T follicular helper cell (primary cell): ENCODE measurements at places on chromosomes 12 and 14.

DNA sequence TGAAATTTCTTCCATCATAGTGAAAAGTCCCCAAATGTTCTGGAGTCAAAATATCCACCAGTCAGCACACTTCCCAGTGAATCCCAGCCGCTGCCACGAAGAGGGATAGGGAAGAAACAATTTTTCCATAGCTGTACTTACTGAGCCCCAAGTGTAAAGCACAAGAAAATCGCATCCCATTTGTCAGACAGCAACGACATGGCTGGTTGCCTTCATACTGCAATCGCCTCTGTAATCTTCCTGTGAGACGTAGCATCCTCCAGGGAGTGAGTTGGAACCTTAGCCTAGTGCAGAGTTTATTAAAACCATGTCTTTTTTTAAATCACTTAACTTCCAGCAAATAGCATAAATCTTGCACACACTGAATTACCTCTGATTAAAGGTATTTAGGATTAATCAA is 56.8 kb downstream of the GNG2 start:
- DNase-seq, result no peak

DNA sequence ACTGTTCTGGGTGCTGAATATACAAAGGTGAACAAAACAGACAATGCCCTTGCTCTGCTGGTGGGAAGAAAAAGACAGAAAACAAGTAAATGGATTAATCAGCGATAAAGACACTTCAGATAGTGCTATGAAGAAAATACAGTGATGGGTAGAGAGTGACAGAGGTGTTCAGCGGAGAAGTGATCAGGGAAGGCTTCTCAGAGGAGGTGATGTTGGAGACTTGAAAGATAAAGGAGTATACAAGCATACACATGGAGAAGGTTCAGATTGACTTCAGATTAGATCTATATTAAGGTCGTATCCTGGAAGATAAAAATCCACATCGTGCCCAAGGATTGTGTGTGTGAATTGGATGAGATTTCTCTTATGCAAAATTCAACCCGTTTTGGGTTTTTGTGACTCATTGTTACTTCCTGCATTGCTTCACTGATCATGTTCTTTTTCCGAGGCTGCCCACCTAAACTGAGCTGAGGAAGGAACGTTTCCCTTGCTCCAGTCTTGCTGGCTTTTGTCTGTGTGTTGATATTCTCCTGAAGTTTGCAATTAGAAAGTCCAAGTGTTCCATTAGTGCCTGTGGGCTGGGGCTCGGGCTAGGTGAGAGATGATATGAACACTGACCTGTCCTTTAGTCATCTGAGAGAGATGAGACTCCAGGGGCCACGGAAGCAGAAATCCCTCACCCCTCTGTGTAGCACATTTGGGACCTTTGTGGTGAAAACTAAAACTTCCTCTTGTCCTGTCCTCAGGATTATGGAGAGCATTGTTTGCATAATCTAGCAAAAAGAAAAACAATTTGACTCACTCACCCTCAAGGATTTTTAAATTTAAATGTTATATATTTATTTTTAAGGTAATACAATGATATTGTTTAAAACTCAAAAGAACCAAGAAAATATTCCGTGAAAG is 27.6 kb downstream of the PLXNC1 start:
- no peak for DNase-seq

DNA sequence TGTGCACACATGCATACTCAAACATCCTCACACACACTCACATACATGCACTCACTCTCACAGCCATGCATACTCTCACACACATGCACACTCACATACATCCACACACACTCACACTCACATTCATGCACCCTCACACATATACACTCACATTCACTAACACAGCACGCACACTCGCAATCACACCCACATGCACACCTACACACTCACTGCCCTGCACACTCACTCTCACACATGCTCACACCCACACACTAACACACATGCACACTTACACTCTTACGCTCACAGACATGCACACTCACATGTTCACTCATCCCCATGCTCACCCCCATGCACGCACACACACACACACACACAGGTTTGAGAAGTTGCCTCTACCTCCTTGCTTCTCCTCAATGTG is 63.2 kb upstream of the SFSWAP start:
- DNase-seq, result no peak

DNA sequence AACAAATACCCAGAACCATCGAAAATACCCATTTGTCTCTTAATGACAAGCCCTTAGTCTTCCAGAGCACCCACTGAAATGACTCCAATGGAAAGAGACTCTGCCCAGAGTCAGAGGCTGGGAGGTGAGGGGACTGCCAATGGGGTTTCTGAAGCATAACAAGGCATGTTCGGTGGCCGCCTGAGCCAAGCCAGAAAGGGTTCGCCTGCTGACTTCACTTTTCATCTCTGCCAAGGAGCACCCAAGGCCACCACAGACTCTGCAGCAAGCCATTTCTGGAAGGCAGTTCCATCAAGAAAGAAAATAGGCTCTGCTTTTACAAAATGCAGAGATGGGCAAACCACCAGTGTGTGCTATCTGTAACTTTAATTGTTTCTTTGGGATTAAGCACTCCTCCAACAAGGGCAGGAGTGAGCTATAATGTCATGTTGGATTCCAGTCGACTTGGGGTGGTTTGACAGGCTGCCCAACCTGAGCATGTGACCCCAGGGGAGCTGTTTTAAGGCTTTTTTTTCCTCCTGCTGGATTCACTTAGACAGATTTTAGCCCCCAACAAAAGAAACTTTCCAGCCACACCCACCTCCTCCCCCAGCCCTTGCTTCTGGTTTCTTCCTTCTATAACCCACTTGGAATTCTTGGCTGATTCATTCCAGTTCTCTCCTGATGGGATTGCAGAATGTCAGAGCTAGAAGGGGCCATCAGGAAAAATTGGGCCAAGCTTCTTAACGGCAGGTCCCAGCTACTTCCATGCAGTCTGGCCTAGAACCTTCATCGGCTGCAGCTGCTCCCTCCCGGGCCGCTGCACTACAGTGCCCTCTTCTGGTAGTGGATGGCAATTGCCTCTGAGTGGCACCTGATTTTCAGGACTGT is 24.1 kb downstream of the CKAP4 start:
- peak; percentile 55 for DNase-seq

DNA sequence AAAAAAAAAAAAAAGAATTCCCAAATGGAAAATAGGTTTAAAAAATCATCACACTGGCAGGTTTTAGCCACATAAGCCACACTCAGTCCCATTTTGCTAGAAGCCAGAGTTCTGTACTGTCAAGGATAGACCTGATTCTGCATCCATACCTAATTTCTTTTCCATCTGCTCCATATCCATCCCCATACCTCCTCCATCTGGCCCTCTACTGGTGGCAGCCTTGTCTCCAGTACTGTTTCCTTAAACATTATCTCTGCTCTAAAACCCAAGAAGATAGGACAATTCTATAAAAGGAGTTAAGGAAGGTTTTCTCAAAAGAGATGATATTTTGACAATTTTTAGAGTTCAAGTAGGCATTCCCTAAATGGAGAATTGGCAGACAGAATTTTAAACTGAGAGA is 26.0 kb upstream of the RXYLT1 start:
- DNase-seq, result no peak

DNA sequence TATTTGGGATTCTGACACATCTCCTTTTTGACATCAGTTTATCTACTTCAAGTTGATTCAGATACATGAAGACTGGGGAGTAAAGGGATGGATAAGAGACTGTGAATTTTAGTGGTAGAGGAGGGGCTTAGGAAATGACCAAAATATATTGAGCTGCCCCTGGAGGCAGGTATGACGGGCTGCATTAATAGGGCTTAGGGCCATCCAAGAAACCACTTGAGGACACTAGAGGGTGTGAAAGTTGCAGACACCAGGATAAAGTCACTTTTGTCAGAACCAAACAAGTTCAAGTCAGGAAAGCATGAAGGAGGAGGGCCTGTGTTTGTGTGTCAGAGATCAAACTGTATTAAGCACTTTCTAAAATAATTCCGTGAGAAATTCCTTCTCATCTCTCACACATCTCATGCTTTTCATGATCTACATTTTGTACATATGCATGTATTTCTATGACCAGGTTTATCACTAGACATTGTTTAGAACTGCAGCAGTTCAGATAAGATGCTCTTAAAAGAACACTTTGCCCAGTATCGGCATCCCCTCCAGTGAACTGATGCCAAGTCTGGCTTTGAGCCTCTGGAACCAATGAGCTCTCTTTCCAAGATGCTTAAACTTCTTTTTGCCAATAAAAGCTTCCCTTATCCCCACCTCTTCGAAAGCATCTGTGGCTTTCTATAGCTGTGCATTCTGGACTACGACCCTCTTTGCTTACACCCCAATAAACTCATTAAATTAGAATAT is 136.9 kb downstream of the SLC38A1 start:
- no peak for DNase-seq

- no peak for DNase-seq
These were observed 71.6 kb downstream of the ERGIC2 start for GRCh38 chr12:29309320-29309902.

DNA sequence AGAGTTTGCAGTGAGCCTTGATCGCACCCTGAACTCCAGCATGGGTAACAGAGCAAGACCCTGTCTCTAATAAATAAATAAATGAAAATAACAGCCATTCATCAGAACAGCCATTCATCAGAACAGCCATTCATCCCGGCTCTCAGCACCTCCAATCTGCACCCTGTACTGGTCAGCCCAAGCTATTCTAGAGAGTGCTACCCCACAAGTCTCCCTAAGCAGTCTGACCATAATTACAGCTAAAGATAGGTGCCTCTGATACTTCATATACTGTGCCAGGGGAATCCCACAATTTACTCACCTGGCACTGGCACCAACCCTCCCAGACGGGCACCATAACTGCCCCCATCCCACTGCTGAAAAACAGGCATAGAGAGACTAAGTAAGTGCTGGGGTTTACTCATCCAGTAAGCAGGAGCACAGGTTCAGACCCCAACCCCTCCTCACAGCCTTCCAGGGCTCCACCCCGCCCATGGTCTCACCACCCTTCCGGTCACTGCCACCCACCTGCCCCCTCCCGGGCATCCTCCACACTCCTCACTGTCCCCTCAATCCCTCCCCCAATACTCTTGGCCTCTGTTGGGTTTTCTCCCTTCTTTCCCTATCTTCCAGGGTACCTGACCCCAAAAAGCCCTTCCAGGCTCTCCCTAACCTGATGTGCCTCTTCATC is 15.2 kb upstream of the EIF5 start:
- no peak for DNase-seq

DNA sequence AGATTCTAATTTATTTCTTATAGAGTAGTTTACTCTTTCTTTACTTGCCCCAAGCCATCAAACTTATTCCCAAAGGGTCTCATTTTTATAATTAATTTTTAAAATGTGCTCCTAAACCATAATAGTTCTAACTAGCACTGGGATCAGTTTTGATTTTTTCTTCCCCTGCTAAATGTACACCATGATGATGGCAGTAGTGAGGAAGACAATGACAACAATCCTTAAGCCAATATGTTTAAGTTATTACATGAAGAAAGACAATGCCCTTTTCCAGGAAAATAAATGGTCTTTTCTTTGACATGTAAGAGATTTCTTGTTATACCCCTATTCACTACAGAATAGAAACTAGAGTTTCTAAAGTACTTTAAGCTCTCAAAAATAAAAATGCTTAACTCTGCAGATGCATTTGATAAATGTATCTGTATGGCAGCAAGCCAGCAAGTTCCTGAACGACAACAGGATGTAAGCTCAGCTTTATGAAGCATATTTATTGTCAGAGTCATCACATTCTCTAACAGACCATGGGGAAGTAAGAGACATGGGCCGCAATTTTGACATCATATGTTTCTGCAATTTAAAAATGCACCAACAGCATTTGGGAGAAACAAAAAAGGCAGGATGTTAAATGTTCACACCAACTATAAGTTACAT is 36.0 kb upstream of the SNX6 start:
- DNase-seq, result peak; percentile 5

DNA sequence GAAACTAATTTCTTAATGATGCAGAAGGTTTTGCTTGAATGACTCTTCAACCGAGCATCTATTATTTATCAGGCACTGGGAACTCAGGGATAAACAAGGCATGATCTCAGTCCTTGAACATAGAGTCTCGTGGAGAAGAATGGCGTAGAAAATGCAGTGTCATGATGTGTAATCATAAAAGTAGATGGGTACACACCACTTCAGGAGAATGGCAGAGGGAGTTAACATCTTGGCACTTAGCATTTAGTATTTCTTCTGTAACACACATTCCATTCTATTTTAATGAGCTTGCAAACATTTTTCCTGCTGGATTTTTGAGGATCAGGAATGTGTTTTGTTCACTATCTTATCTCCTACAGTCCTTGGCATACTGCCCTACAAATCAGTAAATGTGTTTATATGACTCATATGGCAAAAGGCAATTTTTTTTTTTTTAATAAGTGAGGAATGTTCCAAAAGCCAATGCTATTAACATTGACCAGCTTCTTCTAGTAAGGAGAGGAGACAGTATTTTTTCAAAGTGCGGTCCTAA is 3.8 kb downstream of the TXNRD1 start:
- DNase-seq, result no peak

DNA sequence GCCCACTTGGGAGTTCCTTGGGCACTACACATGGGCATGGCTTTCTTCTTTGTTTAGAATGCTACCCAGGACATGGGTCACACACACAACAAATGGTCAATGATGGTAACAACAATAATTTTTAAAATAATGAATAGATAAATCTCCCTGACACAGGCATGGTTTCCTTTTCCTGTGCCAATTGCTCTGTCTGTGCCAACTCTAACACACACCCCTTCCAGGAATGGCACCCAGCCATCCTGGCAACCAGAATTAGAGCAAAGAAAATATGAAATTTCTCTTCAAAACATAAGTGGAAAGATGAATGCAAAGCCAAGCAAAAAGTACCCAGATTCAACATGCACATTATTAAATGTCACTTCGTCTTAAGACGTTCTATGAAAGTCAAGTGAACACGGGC is 104.9 kb upstream of the SOX5 start:
- no peak for DNase-seq

- no peak for DNase-seq
These were observed 62.1 kb upstream of the G2E3 start for GRCh38 chr14:30496852-30497251.

DNA sequence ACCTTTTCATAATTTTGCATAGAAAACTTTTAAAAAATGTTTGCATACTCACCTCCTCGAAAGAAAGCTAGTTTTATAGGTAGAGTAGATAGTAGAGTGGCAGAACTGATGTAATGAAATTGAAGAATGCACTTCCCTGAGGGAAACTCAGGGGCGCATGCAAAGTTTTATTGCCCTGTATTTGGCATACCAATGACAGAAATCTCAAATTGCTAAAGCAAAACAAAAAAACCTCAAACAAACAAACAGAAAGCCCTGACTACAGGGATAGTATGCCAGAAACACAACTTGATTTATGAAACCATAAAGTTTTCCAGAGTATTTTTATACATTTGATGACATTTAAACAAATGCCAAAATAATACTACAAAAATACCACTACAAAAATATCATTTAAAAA is 1.8 kb downstream of the RASSF9 start:
- no peak for DNase-seq

DNA sequence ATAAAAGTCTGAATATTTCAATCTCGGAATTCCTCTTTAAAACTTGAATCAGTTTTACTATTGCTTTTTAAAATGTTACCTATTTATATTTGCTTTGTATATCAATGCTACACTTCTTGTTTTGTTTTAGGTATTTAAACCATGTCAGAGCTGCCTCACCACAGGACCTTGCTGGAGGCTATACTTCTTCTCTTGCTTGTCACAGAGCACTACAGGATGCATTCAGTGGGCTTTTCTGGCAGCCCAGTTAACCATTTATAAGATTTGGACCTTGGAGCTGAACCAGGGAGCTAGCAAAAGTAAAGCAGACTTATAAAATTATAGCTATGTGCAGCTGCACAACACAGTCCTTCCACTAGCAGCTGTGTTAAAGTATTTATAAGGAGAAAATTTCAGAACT is 12.8 kb downstream of the TRMT5 start:
- DNase-seq, result no peak

- DNase-seq, result no peak
These were observed 65.4 kb downstream of the ERC1 start for GRCh38 chr12:1056390-1056789.
